Stimulated activated effector memory CD8-positive, alpha-beta T cell treated with anti-CD3 and anti-CD28 coated beads, Interleukin-12 subunit alpha, Interleukin-12 subunit beta, amount 100 ng/mL, for 72 hours (primary cell): ENCODE measurements at places on chromosomes 11 and 22.
A peak's percentile ranks its signal among the peaks of the same experiment; 100 is the strongest.

DNA sequence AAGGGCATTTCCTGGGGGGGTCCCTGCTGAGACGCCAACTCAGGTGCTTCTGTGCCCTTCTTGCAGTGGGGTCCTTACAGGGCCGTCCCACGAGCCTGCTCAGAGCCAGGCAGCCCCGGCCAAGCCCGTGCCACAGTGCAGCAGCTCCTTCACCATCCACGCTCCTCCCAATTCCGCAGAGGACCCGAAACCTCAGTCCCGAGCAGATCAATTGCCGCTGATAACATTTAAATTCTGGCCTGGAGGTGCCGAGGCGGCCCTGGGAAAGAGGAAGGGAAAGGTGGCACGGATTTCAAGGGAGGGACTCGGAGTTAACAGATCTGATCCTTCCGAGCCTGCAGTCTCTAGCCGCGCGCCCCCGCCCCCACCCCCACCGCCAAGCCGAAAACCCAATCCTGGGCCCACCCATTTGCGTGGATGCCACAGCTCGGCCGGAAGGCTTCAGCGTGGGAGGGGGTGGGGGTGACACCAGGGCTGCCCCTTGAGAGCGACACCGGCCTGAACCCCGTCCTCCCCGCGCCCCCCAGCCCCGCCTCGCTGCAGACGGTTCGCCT, 32.3 kb upstream of the JAM3 start:
- no peak for DNase-seq

DNA sequence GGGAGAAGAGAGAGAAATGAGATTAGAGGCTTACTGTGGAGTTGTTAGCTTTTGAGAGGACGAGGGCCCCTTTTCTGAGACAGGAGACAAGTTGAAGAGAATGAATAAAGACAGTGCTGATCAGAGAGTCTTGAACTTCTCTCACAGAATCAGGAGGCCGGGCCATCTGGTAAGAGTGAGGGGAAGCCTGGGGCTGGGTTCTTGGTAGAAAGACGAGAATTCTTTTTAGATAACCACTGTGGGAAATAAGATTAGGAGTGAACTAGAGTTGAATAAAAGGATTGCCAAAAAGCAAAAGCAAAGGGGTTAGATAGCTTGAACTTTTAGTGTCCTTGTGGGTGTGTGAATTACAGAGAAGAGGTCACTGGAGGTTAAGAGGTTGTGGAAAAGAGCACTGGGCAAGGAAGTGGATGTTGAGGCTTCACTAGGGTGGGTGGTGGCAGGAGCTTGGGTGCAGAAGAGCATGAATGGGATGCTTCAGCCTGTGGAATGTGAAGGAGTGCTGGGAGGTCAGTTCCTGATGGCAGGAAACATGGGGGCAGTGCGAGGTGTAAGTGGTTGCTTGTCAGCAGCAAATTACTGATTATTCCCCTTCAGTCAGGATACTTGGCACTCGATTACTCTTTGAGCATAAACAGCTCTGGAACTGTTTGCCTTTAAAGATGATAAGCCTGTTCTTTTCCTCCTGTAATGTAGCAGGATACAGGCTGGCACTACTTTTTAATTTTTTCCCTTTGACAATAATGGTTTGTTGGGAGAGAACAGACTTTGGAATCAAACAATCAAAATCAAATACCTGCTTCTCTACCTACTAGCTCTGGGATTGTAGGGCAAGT, 98.3 kb downstream of the ARHGAP42 start:
- DNase-seq, result no peak

DNA sequence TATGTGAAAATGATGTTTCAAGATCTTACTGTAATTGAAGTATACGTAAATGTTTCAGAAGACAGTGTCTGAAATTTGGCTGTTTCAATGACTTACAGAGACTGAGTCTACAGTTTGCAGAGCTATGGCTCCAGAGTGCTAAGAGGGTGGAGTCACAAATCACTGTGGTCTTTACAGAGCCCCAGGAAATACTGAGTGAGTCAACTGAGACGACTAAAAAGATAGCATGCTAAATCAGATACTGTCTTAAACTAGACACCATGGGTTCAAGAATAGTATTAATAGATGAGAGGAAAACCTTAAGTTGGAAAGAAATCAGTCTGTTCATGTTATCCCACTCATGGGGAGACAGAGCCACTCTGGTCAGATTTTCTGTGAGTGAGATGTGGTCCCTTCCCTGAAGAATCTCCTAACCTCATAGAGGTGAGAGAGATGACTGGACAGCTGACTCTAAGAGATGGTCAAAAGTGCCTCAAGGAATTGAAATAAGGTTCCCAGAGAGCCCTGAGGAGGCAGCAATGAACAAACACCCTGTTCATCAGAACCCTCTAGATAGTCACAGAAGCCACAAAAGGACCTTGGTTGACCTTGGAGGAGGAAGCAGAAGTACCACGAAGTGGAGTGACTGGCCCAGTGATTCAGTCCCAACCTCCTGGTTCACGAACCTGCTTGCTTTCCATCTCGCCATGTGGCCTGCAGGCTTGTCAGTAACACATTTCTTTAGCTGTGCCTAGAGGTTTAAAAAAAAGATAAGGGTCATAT, 30.2 kb downstream of the C11orf91 start:
- DNase-seq, result no peak

DNA sequence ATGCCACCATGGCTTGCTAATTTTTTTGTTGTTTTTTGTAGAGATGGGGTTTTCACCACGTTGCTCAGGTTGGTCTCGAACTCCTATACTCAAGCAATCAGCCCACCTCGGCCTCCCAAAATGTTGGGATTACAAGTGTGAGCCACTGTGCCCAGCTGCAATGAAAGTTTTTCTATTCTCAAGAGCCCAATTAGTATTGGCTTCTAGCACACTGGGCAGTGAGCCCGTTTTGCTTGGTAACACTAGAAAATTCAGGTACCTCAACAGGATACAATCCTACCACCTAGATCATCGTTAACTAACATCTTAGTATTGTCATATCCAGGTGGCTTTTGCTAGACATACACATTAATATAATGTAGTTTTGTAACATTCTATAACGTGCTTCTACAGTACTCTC, 19.0 kb downstream of the SEC14L3 start:
- DNase-seq, result no peak

- no peak for DNase-seq
Observed at GRCh38 chr11:91158297-91158696, 935.4 kb upstream of the CHORDC1 start.

GRCh38 chr22:24247011-24247507, 2.2 kb upstream of the GGT5 start:
- DNase-seq, result no peak

- no peak for DNase-seq
Observed at GRCh38 chr11:12287374-12288211, 89.8 kb upstream of the PARVA start.

DNA sequence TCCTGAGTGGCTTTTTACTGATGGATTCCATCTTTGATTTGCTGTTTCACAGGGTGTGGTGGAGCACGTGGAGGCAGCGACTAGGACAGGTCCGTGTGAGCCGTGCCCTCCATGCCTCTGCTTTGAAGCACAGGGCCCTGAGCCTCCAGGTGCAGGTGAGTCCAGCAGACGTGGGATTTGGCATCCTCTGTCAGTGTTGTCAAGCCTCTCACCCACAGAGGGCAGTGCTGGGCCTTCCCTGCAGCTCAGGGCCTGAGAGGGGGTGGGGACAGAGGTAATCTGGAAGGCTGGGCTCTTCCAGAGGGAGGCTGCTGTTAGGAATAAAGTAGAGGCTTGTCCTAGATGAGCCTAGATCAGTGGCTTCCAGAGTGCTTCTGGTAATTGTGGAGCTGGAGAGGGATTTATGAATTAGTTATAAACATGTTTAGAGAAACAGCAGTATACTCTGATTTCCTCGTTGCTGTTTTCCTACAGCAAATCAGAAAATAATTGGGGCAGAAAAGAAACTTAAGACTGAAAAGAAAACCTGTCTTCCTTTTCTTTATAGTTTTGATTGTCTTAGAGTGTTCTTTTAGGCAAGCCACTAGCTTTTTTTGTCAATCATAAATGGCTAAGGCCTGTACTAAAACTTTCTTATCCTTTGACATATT, 65.0 kb downstream of the SFI1 start:
- peak; percentile 70 for DNase-seq

GRCh38 chr22:38448945-38449745, 5.9 kb downstream of the KCNJ4 start:
- DNase-seq, result no peak

DNA sequence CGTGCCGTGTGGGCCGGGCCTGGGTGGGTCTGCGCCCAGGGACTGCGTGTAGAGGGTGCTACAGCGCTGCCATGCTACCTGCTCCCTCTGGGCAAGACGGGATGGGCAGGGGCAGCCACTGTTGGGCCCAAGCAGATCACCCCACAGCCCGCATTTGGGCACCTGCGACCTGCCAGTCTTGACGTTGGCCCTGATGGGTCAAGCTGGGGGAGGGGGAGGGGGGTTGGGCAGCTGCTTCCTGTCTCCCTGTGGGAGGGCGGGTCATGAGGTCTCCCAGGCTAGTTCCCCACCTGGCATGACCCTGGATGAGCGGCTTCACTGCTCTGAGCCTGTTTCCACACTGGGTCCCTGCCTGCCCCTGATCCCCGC, 2.8 kb upstream of the RPS19BP1 start:
- DNase-seq, result no peak

- DNase-seq, result no peak
Observed at GRCh38 chr11:111912535-111912934, at the start of gene HSPB2. Gene HSPB2 (plus strand): TSS chr11:111912734. CDS start chr11:111912830, 96 bp downstream.

DNA sequence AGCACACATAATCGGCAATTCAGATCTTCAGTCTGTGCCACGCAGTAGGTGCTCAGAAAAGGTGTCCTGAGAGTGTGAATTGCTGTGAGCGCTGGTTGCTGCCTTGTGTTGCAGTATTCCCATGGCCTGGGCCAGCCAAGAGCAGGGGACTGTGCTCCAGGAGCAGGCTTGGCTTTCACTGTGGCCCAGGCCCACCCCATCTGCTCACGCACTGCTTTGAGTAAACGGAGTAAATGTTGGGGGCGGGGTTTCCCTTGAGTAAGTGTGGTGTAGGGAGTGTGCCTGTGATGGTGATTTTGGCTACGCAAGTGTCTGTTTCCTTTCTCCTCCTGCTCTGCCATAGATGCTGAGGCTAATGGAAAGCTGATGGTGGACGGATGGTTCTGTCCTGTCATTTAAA, 2.3 kb downstream of the CTTN start:
- DNase-seq, result no peak

GRCh38 chr11:134781380-134781866, 369.4 kb upstream of the B3GAT1 start:
- no peak for DNase-seq

- DNase-seq, result no peak
Observed at GRCh38 chr11:72700146-72700545, 25.9 kb upstream of the PDE2A start.

DNA sequence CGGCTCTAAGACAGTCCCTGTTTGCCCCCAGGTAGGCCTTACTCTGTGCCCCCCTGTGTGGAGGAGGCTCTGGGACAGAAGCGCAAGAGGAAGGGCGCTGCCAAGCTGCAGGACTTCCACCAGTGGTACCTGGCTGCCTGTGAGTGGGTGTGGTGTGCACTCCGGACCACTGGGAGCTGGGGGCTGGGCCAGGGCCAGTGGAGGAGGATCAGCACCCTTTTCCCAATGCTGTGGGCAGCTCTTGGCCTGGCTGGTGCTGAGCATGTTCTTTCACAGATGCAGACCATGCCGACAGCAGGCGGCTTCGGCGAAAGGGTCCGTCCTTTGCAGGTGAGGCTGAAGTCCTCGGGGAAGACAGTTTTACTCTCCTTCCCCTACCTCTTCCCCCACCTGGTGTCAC, 3.7 kb downstream of the SCO2 start:
- DNase-seq, result no peak

GRCh38 chr11:45803971-45804760, 783 bp upstream of the SLC35C1 start:
- DNase-seq, result peak; percentile 80

GRCh38 chr11:42170601-42171000, 711.1 kb upstream of the LRRC4C start:
- DNase-seq, result no peak

GRCh38 chr11:33362051-33362910, 105.1 kb downstream of the HIPK3 start:
- no peak for DNase-seq

DNA sequence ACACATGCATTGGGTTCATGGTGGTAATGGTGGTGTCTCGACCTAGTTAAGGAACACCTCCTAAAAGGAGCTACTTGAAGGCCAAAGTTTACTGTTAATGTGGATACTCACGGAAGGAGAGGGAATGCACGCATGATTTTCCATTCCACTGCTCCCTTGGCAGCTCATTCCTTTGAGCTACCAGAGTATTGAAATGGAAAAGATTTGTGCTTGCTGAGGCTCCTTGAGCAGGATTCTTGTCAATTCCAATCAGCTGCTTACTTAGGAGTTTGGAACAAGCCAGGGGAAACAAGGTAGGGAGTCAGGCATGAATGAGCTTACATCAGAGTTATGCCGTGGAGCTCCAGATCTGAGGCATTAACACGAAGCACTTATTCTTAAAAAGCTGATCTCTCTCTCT, 108.8 kb downstream of the GRIA4 start:
- no peak for DNase-seq

- DNase-seq, result no peak
Observed at GRCh38 chr11:112902361-112903011, 58.7 kb upstream of the NCAM1 start.

GRCh38 chr11:35878741-35879140, 65.1 kb upstream of the LDLRAD3 start:
- DNase-seq, result no peak

GRCh38 chr22:30705710-30706651, 11.3 kb downstream of the OSBP2 start:
- peak; percentile 67 for DNase-seq

DNA sequence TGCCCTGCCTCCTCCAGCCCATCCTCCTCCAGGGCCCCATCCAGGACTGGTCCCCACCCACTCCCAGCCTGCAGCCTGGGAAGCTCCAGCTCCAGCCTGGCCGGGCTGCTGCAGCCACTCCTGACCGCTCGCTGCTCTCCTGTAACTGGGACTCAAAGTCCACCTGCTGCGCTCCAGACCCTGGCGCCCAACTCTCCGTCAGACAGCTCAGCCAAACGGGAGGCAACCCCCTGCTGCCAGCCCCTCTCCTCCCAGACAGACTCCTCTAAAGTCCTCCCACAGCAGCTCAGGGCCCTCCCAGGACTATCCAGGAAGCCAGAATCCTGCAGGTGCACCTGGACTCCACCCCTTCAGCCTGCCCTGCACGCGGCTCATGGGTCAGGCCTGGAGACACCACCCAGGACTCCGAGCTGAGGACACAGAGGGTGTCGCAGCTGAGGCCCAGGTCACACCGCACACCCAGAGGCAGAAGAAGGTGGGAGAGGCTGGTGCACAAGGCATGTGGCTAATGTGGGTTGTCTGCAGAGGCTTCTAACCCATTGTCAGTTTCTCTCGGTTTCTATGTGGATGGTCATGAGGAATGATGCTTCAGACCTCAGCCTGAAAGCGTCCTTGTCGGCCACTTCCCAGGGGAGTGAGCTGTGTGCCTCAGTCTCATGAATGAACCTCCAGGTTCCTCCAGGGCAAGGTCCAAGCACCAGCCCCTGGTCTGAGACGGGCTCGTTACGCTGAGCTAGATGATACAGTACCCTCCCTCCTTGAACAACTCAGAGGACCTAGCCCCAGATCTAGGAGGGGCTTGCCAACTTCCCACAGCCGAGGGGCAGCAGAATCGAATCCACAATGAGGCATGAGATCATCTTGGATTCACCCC, 1514.8 kb downstream of the TBC1D22A start:
- no peak for DNase-seq
